ENCODE measurements at places on chromosomes 5 and 9.

- no peak for DNase-seq
Measured at GRCh38 chr5:176667637-176668036, 20.4 kb downstream of the TSPAN17 start.

GRCh38 chr5:1877103-1878049 is 5.3 kb downstream of the IRX4 start:
- no peak for DNase-seq

GRCh38 chr9:84212982-84213381 is 127.6 kb downstream of the SLC28A3 start:
- DNase-seq, result no peak

DNA sequence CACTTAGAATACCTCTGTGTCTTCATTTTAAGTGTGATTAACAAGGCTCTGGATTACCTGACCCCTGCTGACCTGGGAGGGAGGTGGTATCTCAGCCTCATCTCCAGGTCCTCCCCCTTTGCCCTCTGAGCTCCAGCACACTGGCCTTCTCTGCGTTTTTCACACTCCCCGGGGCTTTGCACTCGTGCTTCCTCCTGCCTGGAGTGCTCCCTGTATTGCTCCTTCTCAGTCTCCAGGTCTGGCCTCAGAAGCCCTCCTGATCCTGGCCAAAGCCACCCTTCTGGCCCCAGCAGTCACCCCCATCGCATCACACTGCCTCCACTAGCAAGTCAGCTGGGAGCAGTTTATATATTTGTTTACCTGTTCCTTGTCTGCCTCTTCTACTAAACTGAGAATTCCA is 13.6 kb upstream of the NEUROG1 start:
- DNase-seq, result no peak

DNA sequence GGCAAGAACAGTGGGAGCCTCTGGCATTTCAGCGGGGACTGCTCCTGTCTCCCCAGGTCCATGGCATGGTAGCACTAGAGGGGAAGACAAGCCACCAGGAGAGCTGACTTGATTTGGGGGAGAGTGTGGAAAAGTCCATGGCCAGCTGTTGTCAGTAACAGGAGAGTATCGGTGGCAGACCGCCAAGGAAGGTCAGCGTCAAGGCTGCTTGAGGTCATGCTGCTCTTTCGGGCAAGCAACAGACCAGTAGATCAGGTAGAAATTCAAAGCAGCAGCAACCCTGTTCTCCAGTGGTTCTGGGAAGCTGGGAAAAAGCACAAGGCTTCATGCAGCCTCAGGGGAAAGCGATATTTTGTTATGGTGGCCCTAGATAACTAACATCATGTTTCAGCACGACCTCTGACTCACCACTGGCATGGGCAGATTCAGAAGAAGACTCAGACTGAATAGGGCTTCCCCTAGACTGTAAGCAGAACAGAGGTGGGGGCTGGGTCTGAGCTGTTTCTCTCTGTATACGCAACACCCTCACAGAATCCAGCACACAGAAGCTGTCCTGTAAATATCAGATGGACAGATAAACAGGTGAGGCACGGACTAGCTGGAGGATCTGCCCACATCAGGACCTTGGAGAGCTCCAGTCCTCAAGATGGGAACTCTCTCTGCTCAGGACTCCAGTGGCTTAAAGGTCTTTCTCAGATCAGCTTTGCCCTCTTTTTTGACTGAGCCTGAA is 35.2 kb upstream of the PLEKHG4B start:
- DNase-seq, result peak; percentile 10

- DNase-seq, result no peak
Measured at GRCh38 chr9:107177243-107177839, 105.7 kb upstream of the RAD23B start.

DNA sequence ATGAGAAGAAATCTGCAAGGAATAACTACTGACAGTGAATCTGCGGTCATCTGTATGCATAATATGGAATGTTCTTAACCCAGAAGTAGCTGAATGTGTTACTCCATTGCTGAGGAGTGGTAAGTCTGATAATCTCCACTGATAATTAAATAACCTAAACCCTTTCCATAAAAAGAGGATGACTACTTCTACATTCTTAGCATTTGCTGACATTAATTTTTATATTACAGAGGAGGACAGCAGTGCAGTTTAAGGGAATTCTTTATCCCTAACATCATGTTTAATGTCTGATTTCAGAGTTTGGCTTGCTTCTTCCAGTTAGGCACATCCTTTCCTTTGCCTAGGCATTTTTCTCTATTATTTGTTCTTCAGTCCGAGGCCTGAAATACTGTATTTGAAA is 52.2 kb downstream of the CDC42SE2 start:
- DNase-seq, result no peak

GRCh38 chr9:19429595-19429994 is 20.8 kb downstream of the ACER2 start:
- no peak for DNase-seq

- no peak for DNase-seq
Measured at GRCh38 chr9:36632892-36633291, 60.2 kb downstream of the MELK start.

DNA sequence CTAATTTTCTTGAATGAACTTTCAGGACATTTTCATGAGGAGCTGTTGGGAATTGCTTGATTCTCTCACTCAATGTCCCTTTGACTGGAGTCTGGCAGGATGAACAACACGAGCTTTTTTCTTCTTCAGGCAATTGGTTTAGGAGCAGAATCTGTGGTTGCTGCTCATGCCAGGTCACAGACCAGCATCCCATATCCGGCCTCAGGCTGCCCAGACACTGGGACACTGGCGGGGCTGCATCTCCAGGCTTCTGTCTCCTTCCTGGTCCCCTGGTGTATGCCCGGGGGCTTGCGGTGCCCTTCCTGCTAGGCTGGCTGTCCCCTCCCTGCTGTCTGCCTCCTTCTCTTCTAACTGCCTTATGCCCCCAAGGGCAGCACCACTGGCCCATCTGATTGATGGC is 311.5 kb upstream of the DAP start:
- no peak for DNase-seq

DNA sequence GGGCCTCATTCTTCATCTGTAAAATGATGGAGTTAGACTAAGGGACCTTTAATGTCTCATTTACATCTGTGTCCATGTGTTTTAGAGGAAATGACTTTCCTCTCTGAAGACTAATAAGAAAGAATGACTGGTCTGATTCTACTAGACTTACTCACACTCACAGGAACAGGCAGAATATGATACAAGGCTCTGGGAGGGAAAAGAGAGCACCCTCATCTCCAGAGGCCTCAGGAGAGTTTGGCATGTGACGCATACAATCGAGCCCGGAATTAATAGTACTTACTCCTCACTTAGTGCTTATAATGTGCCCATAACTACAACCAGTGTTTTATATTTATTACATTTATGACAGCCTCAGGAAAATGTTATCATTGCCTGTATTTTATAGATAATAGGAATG is 608.7 kb downstream of the KCTD16 start:
- no peak for DNase-seq

GRCh38 chr9:98038958-98039357 is 17.6 kb upstream of the NANS start:
- DNase-seq, result no peak

DNA sequence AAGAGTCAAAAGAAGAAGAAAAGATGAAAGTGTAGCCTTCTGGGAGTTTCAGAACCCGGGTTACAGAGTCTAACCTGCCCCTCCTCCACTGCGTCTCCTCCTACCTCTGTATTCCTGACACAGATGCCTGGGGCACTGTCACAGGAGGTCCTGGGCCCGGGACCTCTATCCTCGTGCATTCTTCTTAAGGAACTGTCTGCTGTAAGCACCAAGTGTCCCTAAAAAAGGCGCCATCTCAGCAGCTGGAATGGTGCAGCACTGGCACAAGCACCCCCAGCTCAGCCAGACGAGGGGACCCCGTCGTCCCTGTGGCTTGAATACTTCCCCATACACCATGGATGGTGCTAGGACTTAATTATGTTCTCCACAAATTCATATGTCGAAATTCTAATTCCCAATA is 35.8 kb upstream of the MVB12B start:
- DNase-seq, result no peak

- no peak for DNase-seq
Measured at GRCh38 chr9:19989213-19989612, 200.4 kb upstream of the SLC24A2 start.
